ENCODE measurements at places on chromosomes 2 and 18.

- no peak for DNase-seq
Observed at GRCh38 chr2:78535395-78535794, 490.1 kb upstream of the REG3G start.

- no peak for DNase-seq
Observed at GRCh38 chr2:191912764-191913163, 65.9 kb upstream of the CAVIN2 start.

- no peak for DNase-seq
Observed at GRCh38 chr2:59008950-59009349, 767.8 kb upstream of the FANCL start.

GRCh38 chr2:238165288-238165921 lies 6.6 kb downstream of the ERFE start:
- DNase-seq = no peak

DNA sequence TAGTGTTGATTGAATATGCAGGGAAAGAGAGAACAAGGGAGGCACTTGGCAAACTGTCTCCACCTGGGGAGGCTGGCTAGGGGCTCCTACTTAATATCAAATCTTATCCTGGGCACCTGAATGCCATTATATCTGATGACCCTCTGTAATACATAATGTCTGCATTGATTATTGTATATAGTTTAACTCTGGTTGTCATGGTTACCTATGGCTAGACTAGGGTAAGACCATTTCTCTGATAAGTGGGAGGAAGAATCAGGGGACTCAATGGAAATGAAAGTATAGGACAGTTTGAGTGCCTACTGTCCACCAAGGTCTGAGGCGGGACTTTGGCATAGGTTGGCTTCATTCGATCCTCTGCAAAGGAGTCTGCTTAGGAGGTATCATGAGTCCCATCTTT lies 7.2 kb upstream of the TET3 start:
- no peak for DNase-seq
